Type B pancreatic cell (in vitro differentiated cells): ENCODE measurements at places on chromosomes 16 and 17. TPM values are rescaled to one million over a fixed set of nuclear protein-coding genes. Genes with fewer than 3 reads are reported as not detected.
A peak's percentile ranks its signal among the peaks of the same experiment; 100 is the strongest.

Gene NUBP1
- 20.8 and 24.1 TPM in 2 replicates for total RNA-seq

GRCh38 chr16:15947983-15948509 lies 1.4 kb upstream of the ABCC1 start:
- H3K4me3 ChIP-seq: peak overlapping the region; percentile 65
- no peak overlapping the region for H3K27ac ChIP-seq
- no peak for DNase-seq

DNA sequence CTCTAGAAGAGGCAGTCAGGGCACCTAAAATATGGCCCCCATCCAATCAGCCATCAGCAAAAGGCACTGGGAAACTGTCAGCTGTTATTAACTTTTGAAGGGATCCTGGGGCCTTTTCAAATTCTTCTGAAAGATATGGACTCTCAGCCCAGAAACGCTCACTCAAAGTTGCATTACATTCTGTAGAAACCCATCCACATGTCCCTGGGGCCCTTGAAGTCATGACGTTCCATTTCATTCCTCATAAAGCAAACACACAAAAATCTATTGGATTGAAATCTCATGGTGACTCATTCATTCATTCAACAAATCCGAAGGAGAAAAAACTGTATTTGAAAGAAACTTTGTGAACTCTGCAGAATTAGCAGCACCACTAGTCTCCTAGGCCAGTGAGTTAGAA lies 215.3 kb downstream of the C16orf95 start:
- peaks cover 9% of the 10 kb centered on the region for H3K4me1 ChIP-seq
- no peak overlapping the region for H3K4me3 ChIP-seq
- H3K36me3 ChIP-seq: no peaks in the 10 kb centered on the region

DNA sequence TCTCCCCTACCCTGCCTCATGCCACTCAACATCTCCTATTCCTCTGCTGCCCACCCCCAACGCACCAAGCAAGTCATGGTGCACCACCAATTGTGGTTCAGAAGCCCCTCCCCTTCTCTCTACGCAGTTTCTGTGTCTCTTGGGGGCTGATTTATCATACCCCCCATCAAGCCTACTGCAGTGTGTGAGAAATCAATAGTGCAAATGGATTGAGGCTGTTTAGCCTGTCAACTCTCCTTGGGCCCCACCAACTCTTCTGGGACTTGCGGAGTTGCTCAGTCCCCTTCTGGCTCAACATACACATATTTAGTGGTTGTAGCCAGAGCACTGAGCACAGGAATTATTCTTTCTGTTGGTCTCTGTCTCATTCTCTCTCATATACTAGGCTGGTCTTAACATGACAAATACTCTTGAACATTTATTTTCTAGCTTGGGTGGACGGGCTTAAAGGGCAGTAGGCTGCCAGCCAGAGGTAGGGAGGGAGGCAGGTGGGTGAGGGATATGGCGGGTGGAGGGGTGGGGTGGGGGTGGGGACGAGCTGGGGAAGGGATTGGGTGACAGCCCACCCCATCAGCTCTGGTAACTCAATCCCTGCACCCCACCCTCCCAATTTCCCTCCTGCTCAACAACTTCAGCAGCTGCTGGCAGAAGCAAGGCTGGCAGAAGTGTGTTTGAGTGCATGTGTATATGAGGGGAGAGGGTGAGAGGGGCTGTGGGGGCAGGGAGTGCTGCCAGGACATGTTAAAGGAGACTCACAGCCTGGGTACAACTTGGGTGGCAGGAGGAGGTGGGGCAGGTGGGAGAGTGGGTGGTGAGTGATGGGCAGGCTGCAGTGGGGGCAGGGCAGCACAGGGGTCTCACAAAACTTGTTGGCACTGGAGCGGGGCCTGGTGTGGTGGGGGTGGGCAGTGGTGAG lies 4.9 kb downstream of the RARA start:
- H3K27ac ChIP-seq: peak overlapping the region; percentile 65
- DNase-seq: no peak
- H3K4me3 ChIP-seq: peak overlapping the region; percentile 23
- H3K36me3 ChIP-seq: no peaks in the 10 kb centered on the region

DNA sequence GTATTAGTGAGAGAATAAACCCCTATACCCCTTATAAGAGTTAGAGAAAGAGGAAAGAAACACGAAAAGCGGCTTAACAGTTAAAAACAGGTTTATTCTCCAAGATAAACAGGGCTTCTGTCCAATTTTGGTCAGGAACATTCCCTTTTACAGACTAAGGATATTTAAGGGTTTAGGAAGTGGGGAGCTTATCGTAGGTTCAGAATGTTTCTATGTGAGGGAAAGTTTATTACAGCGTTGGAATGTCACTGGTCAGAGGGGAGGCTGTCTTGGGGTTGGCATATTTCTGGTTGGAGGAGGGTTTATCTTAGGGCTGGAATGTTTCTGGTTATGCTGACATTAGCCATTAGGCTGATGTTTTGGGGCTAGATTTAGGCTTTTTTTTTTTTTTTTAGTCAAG lies 34.1 kb upstream of the WWOX start:
- H3K27ac ChIP-seq: no peak overlapping the region
- DNase-seq: no peak
- H3K4me1 ChIP-seq: no peaks in the 10 kb centered on the region
- H3K36me3 ChIP-seq: no peaks in the 10 kb centered on the region
- H3K4me3 ChIP-seq: no peak overlapping the region

- peaks cover 27% of the 10 kb centered on the region for H3K27me3 ChIP-seq
- peaks cover 6% of the 10 kb centered on the region for H3K4me1 ChIP-seq
- H3K4me3 ChIP-seq: no peak overlapping the region
- H3K36me3 ChIP-seq: no peaks in the 10 kb centered on the region
- DNase-seq: no peak
Observed at GRCh38 chr16:66952430-66953110, 8.5 kb upstream of the CES3 start.

DNA sequence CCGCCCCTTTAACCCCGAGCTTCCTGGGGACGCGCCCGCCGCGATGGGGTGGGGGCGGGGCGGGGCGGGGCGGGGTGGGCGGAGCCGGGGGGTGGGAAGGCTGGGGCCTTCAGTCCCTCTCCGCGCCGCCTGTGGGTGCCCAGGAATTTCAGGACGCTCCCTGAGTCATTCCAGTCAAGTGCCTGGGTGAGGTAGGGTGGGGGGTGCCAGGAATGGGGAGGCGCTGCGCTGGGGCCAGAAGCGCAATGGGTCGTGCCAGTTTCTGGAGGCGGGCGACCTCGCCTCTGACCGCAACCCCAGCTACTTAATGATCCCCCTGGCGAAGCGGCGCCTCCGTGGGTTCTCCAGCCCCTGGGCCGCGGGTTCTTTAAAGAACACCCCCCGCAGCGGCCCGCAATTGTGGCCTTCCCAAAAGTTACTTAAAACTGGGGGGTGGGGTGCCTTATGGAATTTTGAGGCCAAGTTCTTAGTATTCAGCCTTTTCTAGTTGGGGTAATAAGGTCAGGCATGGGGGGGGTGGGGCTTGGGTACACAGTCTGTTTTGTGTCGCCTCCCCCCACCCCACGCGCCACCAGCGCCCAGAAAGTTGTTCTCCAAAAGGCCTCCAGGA lies 826 bp upstream of the GSE1 start:
- H3K36me3 ChIP-seq: no peaks in the 10 kb centered on the region
- peak overlapping the region; percentile 81 for H3K4me3 ChIP-seq
- H3K27ac ChIP-seq: peak overlapping the region; percentile 84
- H3K27me3 ChIP-seq: peaks cover 4% of the 10 kb centered on the region
- H3K4me1 ChIP-seq: peaks cover 32% of the 10 kb centered on the region

Gene RDM1
- total RNA-seq: 3.9 and 4.4 TPM in 2 replicates

Gene TBC1D28
- not detected in 2 replicates for total RNA-seq

GRCh38 chr16:49688036-49688697 lies 167.7 kb downstream of the ZNF423 start:
- peaks cover 10% of the 10 kb centered on the region for H3K36me3 ChIP-seq
- no peak overlapping the region for H3K4me3 ChIP-seq
- H3K27ac ChIP-seq: no peak overlapping the region
- peaks cover 45% of the 10 kb centered on the region for H3K4me1 ChIP-seq
- H3K27me3 ChIP-seq: no peaks in the 10 kb centered on the region
- no peak for DNase-seq
